OCI-M1 (cell line): ENCODE measurements at places on chromosomes 1 and 21.

- DNase-seq: peak; percentile 13
Measured at GRCh38 chr1:78570539-78570938, 49.7 kb upstream of the IFI44L start.

GRCh38 chr1:34984793-34985608 lies at the start of gene TMEM35B:
TMEM35B (minus strand) TSS chr1:34985347; CDS start chr1:34985305, 42 bp downstream.
- peak; percentile 60 for DNase-seq

DNA sequence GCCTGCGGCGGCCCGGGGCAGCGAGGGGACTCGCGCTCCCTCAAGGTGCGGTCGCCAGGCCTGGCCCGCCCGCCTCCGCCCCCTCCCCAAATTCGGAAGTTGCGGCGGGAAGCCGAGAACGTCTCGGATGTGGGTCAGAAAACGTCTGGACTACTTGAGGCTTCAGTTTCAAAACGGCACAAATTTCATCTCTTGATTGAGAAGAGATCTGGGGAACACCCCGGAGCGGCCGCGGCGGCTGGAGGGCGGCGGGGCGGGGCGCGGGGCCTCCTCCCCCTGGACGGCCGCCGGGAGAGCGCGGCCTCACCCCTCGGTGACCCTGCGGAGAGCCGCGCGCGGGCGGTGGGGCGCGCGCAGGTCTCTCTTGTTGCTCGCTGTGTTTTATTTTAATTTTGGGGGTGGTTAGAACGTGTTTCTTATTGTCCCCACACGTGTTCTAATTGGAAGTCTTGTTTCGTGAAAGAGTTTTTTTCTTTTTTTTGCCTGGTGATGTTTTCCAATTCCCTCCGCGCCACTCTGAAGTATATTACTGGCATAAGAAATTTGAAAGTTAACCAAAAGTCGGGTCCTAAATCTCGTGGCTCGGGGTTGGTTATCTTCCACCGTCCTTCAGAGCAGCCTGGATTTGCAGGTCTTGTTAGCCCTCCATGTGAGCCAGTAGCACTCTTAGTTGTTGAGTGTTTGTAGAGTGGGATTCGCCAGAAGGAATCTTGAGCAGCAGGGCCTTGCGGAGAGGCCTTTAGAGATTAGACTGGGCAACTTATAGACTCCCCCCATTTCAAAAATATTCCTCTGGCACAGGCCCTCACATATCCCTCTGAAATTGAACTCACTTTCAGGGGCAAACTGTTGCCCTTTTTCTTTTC lies 749 bp downstream of the PCBP3 start:
- DNase-seq: no peak

- DNase-seq: peak; percentile 70
Measured at GRCh38 chr1:214901718-214902117, 180.8 kb upstream of the KCNK2 start.

GRCh38 chr1:27528818-27529703 lies 39.1 kb upstream of the WASF2 start:
- DNase-seq: no peak

DNA sequence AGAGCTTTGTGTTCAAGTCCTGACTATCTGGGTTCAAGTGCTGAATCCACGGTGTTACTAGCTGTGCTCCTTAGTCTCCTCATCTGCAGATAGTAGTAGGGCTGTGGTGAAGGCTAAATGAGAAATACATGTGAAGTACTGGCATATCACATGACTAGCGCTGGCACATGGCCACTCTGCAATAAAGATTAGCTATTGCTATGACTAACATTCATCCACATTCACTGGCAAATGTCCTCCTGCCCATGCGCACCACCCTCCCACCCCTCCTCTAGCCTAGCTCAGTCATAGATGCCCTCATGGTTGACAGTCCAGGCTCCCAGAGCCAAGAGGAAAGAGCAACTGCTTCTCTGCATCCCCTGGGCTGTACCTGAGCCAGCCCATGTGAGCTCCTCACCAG lies 8.5 kb upstream of the COL8A2 start:
- peak; percentile 75 for DNase-seq

- DNase-seq: no peak
Measured at GRCh38 chr1:119884711-119885110, 11.6 kb downstream of the ADAM30 start.

GRCh38 chr21:41562101-41563000 lies 54.4 kb upstream of the TMPRSS2 start:
- DNase-seq: no peak

DNA sequence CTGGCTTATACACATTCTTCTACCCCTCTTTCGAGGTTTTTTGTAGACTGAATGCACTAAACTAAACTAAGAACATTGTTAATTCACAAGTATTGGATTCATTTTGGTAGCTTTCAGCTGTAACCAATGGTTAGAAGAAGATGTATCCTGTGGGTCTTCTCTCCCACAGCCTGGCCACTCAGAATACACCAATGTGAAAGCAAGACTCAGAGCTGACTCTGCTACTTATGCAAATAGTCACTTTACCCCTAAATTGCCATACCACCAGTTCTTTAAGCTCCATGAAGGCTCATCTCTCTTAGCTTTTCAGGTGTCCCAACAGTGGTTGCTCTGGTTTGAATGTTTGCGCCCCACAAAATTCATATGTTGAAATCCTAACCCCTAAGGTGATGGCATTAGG lies 60.1 kb downstream of the RGS13 start:
- no peak for DNase-seq

GRCh38 chr1:186144505-186144904 lies 230.5 kb downstream of the TPR start:
- DNase-seq: no peak

DNA sequence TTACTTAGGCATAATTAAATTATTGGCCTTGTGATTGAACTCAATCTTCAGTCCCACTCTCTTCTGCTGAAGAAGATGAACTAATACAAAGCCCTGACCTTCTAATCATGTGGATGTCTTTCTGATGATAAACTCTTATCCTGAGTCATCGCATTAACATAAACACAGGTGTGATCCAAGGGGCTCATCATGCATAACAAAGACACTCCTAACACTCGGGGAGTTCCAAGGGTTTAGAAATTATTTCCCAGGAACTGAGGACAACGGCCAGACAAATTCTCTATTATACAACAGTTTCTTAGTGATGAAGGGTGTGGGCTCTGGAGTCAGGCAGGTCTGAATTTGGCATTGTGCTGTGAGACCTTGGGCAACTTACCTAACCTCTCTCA lies 18.0 kb downstream of the DUSP10 start:
- no peak for DNase-seq
